Midbrain (tissue), 1 donor: ENCODE measurements at places on chromosomes 5 and 9.

DNA sequence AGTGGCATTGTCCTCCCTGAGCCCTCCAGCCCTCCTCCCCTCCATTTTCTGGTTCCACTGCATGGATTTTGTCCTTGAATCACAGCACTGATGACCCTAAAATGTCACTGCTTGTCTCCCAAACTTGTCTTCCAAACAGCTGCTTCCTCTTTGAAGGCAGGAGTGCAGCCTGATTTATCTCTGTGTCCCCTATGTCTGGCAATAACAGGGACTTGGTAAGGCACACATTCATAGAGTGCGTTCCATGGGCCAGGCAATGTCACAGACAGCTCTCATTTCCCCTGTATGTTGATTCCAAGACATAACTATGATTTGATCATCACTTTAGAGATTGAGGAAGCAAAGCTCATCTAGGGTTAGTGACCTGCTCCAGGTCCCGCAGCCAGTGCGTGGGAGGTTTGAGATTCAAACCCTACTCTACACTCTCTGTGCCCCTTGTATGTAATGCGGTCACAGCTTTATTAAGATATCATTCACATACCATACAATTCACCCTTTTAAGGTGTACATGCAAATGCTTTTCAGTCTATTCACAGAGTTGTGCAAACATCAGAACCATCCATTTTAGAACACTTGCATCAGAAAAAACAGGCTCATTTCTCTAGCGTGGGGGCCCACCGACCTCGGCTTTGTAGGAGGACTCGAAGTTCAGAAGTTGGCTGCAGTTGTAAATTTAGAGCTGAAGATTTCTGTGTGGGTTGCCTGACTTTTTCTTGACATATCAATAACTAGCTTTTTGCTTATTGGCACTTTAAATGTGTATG is 28.4 kb upstream of the BOD1 start:
- DNase-seq, result no peak

DNA sequence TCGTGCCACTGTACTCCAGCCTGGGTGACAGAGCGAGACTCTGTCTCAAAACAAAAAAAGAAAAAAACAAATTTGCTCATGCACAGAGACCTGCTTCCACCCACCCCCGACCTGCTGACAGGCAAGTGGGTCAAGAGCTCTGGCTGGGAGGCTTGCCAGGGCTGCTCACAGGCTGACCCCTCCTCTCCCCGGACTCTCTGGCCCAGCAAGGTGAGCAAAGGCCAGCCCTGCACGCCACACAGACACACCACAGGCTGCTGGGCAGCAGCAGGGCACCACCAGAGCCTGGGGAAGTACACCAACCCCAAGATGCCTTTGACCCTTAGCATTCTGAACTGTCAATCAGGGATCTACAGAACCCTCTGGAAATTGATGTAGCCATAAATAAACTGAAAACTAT is 29.2 kb downstream of the NSUN2 start:
- DNase-seq, result no peak

- peak; percentile 40 for DNase-seq
Observed at GRCh38 chr9:75083188-75083970, 4.6 kb downstream of the NMRK1 start.

GRCh38 chr5:5192681-5193080 is 52.6 kb downstream of the ADAMTS16 start:
- DNase-seq, result no peak

- peak; percentile 30 for DNase-seq
Observed at GRCh38 chr5:168288349-168289245, 2.8 kb upstream of the WWC1 start.

DNA sequence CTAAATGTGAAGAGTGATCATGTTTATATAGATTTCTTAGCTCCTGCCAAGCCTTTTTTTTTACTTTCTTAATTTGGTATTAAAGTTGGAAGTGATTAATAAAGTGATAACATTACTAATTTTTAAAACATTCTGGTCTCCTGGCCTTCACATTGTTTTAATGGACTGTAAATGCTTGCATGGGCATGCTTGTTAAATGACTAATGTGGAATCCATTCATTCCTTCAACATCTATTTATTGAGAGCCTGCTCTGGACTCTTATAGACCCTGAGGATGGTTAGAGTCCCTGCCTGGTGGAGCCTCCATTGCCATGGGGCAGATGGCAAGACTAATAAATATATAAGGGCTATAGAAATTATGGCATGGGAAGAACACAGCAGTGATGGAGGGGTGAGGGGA is 103.5 kb downstream of the NTRK2 start:
- DNase-seq, result no peak

GRCh38 chr9:20300430-20301115 is 321.7 kb downstream of the MLLT3 start:
- DNase-seq, result no peak

DNA sequence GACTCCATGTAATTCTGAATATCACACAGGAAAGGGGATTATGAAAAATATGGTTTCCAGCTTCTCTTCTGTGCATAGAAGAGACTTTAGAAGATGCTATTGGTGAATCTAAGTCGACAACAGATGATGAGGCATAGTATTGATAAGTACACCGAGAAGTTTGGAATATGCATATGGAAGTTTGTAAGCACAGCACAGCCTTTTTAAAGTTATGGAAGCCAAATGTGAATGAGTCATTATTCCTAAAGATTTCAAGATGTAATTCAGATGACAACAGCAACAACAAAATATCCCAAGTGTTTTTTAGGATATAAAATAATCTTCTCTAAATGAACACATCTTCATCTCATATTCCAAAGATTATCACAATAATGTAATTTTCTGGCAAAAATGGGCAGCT is 1723.3 kb downstream of the EFNA5 start:
- no peak for DNase-seq

DNA sequence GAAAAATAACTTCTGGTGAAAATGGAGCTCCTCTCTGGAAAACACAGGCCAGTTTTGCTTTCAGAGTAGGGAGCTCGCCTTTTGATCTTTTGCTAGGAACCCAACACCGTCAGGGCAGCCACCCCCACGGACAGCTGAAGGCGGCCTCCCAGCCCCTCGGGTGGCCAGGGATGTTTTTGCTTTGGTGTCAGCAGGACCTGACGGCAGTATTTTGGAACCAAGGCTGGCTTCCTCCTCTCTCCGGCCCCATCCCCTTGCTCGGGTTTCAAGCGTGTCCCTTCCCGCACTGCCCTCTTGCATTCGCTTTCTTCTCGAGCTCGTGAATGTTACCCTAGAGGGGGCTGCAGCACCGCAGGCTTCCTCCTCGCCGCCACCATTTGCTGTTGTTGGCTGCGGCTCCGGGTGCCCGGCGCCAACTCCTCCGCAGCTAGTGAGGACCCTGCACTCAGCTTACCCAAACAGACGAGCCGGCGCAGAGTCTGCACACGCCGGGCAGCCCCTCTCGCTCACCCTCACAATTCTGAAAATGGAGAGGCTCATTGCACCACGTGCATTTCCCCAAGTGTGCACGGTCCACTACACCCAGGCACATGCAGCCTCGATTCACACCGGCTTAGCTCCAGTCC is 35.5 kb upstream of the ADAMTSL1 start:
- DNase-seq, result peak; percentile 39

- DNase-seq, result no peak
Observed at GRCh38 chr5:132381614-132382013, 12.1 kb downstream of the SLC22A5 start.

GRCh38 chr9:108751369-108751768 is 104.4 kb downstream of the ACTL7B start:
- DNase-seq, result no peak

- no peak for DNase-seq
Observed at GRCh38 chr9:76912636-76913275, 6.8 kb upstream of the PRUNE2 start.

GRCh38 chr5:168647083-168647482 is 67.9 kb upstream of the PANK3 start:
- no peak for DNase-seq

- no peak for DNase-seq
Observed at GRCh38 chr9:2991292-2991691, 147.4 kb upstream of the PUM3 start.

DNA sequence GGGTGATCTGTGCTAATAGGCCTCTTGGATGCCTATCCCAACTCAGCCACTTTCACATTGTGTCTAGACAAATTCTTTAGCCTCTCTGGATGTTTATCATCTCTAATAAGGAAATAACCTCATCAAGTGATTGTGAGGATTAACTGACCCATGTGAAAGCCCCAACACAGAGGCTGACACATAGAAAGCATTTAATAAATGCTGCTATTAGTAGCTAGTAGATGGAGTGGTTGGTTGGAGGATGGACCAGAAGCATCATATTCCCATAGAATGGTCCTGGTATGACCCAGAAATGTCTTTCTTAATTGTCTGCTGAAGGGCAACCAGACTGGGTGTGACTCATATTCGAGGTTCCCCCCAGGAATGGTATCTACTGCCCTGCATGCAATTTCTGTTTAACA is 124.4 kb downstream of the PIK3R1 start:
- DNase-seq, result no peak

- DNase-seq, result no peak
Observed at GRCh38 chr5:37722236-37723161, 117.3 kb downstream of the GDNF start.

GRCh38 chr9:102113191-102113590 is 374.7 kb upstream of the GRIN3A start:
- no peak for DNase-seq
